Endothelial cell (in vitro differentiated cells): ENCODE measurements at places on chromosomes 11 and 22. TPM values are rescaled to one million over a fixed set of nuclear protein-coding genes. Genes with fewer than 3 reads are reported as not detected.

Gene ADAMTS8
- 0.31 TPM for total RNA-seq

Gene APOBEC3C
- total RNA-seq, result 10.9 TPM

Gene MUC6
- not detected for total RNA-seq

Gene SCGB2A2
- total RNA-seq, result not detected

Gene SCGB1C1
- total RNA-seq, result not detected

Gene CRYAB
- not detected for total RNA-seq

DNA sequence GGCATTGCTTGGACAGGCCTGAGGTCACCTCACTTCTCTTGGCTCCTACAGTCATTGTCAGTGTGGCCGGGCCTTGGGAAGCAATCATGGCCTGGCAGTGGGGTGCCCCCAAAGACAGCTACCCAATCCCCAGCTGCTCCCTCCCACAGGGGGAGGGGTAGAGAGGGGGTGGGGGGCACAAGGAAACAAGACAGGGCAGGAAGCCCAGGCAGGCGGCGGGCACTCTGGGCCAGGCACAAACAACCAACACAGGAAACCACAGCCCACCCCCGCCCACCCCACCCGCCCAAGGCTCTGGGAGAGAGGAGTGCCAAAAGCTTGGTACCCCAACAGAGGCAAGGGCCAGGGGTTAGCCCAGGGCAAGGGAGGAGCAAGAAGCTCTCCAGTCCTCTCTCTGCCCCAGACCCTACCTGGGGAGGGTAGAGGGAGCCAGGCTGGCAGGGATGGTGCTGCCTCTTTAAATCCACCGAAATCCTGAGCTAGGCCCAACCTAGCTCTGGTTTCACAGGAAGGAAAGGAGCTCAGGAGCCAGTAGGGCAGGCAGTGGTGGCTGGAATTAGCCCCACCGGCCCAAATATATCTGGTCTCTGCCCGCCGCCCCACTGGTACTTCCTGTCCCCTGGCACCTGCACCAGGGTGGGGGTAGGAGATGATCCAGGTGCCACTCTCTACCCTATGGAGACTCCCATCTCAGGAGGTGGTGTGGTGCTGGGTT lies 12.2 kb downstream of the BCL9L start:
- H3K36me3 ChIP-seq, result no peaks in the 10 kb centered on the region
- H3K27ac ChIP-seq, result peak overlapping the region; percentile 52
- H3K4me1 ChIP-seq, result peaks cover 39% of the 10 kb centered on the region
- peaks cover 14% of the 10 kb centered on the region for H3K27me3 ChIP-seq
- no peak overlapping the region for H3K4me3 ChIP-seq

DNA sequence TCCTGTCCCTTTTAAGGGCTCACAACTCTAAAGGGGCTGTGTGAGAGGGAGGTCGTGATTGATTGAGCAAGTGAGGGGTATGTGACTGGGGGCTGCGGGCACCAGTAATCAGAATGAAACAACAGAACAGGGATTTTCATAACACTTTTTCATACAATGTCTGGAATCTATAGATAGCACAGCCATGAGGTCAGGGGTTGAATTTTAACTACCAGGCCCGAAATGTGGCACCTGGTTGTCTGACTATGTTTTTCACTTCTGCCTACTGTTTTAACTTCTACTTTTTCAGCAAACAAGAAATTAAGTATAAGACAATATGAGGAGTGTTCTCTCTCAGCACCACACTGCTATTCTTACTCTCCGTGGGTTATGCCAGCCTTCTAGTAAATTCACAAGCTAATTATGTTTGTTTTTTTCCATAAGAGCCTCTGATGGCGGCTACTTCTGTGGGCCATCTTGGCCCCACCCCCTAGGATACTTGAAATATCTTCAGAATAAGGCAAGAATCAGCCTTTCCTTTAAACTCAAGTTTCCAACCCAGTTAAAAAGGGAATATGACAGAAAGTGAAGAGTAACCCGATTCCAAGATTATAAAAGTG lies 552.8 kb upstream of the CHORDC1 start:
- DNase-seq, result no peak
- no peaks in the 10 kb centered on the region for H3K4me1 ChIP-seq
- H3K27ac ChIP-seq, result no peak overlapping the region
- no peak overlapping the region for H3K4me3 ChIP-seq

- peaks cover 26% of the 10 kb centered on the region for H3K4me1 ChIP-seq
- H3K27ac ChIP-seq, result no peak overlapping the region
- no peak for DNase-seq
These were observed 125.0 kb downstream of the ABTB2 start for GRCh38 chr11:34232807-34233206.

- peaks cover 25% of the 10 kb centered on the region for H3K4me1 ChIP-seq
- H3K27me3 ChIP-seq, result peaks cover 7% of the 10 kb centered on the region
- H3K4me3 ChIP-seq, result no peak overlapping the region
- peaks cover 47% of the 10 kb centered on the region for H3K36me3 ChIP-seq
- DNase-seq, result no peak
These were observed 74.5 kb upstream of the CSNK2A3 start for GRCh38 chr11:11427542-11427941.

DNA sequence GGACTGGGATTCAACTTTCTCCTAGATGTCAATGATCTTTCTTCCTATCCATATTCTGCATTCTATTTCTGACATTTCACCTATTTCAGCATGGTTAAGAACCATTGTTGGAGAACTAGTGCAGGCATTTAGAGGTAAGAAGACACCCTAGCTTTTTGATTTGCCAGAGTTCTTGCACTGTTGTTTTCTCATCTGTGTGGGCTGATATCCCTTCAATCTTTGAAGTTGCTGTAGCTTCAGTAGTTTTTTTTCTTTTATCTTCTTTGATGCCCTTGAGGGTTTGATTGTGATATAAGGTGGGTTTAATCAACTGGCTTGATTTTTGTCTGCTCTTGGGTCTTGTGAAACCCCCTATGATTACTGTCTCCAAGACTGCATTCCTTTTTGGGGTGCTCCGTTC lies 502.1 kb downstream of the ETS1 start:
- DNase-seq, result no peak
- H3K36me3 ChIP-seq, result peaks cover 8% of the 10 kb centered on the region
- H3K4me3 ChIP-seq, result no peak overlapping the region
- H3K27ac ChIP-seq, result no peak overlapping the region
- H3K4me1 ChIP-seq, result no peaks in the 10 kb centered on the region

GRCh38 chr22:22661275-22661674 lies 16.9 kb downstream of the GGTLC2 start:
- H3K36me3 ChIP-seq, result no peaks in the 10 kb centered on the region
- DNase-seq, result no peak
- no peaks in the 10 kb centered on the region for H3K27me3 ChIP-seq

DNA sequence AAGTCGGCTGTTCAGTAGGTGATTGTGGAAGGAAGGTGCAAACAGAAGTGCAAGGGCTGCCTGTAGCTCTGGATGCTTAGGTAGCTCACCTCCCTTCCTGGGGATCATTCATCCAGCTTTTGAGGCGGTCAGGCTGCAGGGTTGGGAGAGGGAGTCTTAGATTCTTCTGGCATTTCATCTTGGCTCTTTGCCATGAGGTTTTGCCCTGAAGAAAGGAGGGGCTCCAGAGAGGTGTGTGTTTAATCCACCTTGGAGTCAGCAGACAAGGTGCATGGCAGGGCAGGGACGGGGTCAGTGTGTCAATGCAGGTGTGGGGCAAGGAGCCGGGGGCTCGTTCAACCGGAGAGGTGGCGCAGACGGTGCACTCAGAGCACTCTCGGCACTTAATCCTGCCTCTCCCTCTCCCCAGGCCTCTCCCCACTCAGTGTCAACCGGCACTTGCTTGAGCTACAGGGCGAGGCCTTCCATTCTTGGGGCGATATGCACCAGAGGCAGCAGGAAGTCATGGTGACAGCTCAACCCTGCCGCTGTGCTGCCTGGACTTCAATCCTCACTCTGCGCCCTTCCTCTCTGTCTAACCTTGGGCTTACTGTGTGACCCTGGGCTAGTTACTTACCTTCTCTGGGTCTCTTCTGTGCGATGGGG lies 7.2 kb downstream of the ADAMTS15 start:
- no peak overlapping the region for H3K27ac ChIP-seq
- no peaks in the 10 kb centered on the region for H3K36me3 ChIP-seq
- peaks cover 5% of the 10 kb centered on the region for H3K27me3 ChIP-seq
- H3K4me3 ChIP-seq, result no peak overlapping the region
- no peak for DNase-seq

- peaks cover 5% of the 10 kb centered on the region for H3K4me1 ChIP-seq
- no peak overlapping the region for H3K4me3 ChIP-seq
- no peaks in the 10 kb centered on the region for H3K36me3 ChIP-seq
- H3K27ac ChIP-seq, result no peak overlapping the region
- no peak for DNase-seq
These were observed 339.0 kb downstream of the TBC1D22A start for GRCh38 chr22:47101321-47101885.

- peaks cover 2% of the 10 kb centered on the region for H3K27me3 ChIP-seq
- no peak for DNase-seq
- no peak overlapping the region for H3K4me3 ChIP-seq
- H3K4me1 ChIP-seq, result peaks cover 13% of the 10 kb centered on the region
- no peak overlapping the region for H3K27ac ChIP-seq
These were observed 84.6 kb upstream of the LDLRAD3 start for GRCh38 chr11:35859301-35859700.
